ENCODE measurements at places on chromosomes 3 and 15.
A peak's percentile ranks its signal among the peaks of the same experiment; 100 is the strongest.

- peak; percentile 80 for DNase-seq
Measured at GRCh38 chr3:8443829-8444791, 57.5 kb upstream of the LMCD1 start.

DNA sequence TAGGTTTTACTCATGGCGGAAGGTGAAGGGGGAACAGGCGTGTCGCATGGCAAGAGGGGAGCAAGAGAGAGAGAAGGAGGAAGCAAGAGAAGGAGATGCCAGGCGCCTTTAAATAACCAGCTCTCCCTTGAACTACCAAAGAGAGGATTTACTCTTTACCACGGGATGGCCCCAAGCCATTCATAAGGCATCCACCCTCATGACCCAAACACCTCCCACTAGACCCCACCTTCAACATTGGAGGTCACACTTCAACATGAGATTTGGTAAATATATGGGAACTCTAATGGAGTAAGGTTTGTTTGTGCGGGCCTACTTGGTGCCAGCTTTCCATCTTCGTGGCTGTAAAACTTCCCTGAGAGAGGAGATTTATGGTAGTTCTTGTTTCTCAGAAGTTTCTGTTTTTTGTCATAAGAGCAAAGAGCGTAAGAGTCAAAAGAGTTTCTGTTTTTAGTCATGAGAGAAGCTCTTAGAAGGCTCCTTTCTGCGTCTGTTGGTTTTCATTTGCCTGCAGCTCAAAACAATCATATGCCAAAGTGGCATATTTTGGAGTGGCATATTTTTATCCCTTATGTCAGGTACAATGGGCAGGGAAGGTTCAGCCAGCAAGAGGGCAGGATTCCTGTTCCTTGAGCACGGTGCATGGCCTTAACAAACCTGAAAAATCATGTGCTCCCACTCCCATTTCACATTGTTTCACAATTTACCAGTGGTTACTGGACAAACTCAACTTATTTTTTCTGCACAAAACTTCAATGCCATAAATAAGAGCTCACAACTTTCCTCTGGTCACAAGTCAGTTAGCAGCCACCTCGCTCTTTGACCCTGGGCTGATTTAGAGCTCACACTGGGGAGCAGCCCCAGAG is 12.5 kb downstream of the PML start:
- DNase-seq: no peak

DNA sequence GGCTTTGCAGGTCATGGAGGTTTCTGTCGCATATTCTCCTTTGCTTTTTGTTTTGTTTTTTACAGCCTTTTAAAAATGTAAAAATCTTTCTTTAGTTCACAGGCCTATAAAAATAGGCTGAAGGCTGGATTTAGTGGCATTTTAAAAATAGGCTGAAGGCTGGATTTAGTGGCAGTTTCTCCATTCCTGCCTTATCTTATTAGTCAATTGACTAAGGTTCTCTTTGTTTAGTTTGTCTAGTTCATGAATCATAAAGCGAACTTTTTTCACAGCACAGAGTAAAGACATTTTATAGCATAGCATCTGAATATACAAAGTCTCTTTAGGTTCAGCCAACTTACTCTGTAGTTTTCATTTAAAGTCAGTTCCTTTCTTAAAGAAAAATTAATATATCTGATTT is 31.4 kb downstream of the AP4E1 start:
- no peak for DNase-seq

GRCh38 chr3:37501571-37502313 is 327.4 kb upstream of the LRRFIP2 start:
- no peak for DNase-seq

DNA sequence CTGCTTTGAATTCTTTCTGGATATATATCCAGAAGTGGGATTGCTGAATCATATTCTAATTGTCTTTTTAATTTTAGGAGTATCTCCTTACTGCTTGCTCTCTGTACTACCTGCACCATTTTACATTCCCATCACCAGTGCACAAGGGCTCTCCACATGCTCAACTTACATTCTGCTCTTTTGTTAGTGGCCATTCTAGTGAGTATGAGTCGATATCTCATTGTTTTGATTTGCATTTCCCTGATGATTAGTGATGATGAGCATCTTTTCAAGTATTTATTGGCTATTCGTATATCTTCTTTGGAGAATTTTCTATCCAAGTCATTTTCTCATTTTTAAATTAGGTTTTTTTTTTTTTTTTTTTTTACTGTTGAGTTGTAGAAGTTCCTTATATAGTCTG is 29.5 kb downstream of the PFN2 start:
- no peak for DNase-seq

GRCh38 chr15:45205192-45205591 is 17.4 kb upstream of the SHF start:
- DNase-seq: peak; percentile 84

DNA sequence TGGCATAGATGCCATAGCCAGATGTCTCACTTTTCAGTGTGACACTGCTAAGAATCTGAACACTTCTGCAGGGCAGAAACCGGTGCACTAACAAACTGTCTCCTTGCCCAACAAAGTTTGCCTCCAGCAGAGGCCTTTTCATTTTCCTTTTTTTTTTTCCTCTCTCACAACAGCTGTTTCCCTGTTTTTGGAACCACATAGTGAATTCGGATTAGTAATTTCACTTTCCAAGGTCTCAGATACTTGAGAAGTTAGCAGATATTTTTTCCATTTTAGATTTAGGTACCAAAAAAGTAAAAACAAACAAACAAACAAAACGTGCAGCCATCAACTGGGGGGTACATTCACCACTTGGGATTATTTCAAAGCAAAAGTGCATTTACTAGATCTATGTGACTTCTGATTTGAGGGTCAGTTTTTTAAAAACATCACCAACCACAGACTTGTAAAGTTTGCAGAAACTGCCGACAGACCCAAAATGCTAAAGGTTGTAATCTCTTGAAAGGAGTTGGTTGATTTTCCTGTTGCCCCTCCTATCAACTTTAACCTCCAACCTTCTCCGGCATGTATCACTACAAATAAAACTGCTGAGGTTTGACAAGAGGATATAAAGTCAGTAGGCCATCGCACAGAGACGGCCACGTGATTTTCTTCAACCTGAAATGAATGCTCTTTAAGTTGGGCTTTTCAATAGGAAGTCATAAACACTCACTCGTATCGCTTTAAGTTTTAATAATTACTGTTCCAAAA is 169.1 kb downstream of the CDIN1 start:
- DNase-seq: no peak

- no peak for DNase-seq
Measured at GRCh38 chr3:12754313-12754712, 4.7 kb downstream of the TMEM40 start.

DNA sequence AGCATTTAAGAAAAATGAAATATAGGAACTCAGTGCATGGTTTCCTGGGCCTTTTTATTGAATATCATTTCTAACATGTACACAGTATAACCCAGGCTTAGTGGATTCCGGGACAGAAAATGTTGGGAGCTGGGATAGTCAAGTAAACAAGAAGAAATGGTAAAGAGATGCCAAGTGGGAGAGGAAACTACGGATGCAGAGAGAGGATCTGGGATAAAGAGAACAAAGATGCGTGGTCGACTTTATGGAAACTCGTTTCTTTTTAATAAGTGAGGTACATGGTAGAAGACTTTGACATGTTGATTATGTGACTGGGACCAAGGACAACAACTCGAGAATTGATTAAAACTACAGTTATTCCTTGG is 1.2 kb upstream of the GPR176 start:
- no peak for DNase-seq

- no peak for DNase-seq
Measured at GRCh38 chr3:157384491-157384890, 52.2 kb upstream of the PTX3 start.

GRCh38 chr3:126816986-126817777 is 113.1 kb downstream of the CHCHD6 start:
- DNase-seq: no peak

DNA sequence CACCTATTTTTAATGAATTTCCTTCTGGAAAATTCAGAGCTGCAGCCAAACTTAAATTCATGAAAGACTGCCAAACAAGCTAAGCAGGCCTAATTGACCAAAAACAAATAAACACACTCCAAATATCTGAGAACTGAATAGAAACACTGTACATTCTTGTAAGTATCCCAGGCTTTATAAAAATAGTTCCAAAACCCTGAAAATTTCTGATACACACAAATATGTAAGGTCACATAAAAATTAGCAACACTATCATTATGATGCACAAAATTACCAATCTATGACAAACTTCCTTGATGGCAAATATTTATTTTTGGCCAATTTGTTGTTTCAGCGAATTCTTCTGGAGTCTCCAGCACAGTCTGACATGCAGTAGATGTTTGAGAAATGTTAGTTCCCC is 117.9 kb upstream of the UBE2E2 start:
- DNase-seq: no peak

- DNase-seq: no peak
Measured at GRCh38 chr3:2166552-2166951, 67.9 kb downstream of the CNTN4 start.

- no peak for DNase-seq
Measured at GRCh38 chr15:56693761-56694160, 39.5 kb downstream of the ZNF280D start.

DNA sequence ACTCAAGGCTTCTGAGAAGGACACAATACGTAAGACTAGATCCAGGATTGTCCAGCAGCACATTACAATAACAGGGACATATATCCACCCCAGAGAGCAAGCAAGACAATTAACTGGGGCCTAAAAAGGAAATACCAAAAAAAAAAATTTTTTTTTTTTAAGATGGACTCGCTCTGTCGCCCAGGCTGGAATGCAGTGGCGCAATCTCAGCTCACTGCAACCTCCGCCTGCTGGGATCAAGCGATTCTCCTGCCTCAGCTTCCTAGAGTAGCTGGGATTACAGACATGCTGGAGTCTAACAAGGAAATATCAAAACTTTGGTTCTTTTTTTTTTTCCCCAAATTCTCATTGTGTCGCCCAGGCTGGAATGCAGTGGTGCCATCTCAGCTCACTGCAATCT is 28.8 kb upstream of the IMPDH2 start:
- no peak for DNase-seq

- DNase-seq: no peak
Measured at GRCh38 chr3:134228035-134228434, 22.6 kb downstream of the RYK start.
